ENCODE measurements at places on chromosomes 1 and 21.
A peak's percentile ranks its signal among the peaks of the same experiment; 100 is the strongest.

DNA sequence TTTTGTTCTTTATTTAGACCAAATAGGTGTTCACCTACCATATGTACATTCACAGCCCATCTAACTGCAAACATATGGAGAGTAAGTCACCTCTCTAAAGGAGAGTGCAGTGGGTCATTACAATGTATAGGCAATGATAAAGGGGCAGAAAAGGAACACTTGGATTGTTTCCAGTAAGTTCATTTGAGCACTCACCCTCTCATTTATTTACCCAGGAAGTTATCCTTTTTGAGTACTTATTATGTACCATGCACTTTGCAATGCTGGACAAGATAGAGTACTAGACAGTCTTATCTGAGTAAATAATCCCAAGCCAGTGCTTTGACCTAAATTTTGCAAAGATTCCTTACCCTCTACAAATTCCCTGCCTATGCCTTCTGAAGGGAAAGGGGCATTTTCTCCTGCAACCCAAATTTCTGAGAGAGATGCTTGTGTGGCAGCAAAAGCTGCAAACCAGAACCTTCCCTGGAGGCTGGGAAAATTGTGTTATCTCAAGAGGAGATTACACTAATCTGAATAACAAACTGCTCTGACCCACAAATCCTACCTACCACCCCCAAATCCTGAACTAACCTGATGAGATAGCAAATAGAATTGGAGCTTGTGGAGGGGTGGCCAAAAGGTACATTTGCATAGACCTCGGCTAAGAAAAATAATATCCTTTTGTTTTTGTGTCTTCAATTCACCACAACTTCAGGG, 18.6 kb upstream of the RGS8 start:
- no peak for DNase-seq

DNA sequence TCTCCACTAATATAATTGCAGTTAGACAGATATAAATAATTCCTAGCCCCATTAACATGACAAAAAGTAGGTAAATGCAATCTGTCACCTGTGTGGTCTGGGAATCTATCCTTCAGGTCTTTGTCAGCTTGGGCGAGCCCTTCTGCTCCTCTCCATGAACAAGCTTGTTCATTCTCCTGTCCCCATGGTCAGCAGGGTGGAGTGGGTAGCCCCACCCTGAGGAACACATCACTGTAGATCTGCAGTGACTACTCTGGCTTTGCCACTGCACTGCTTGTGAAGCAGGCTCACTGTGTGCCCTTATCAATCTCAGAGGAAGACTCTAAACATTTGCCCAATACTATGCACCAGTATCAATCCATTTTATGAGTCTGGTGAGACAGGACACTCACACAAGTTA, 279.0 kb downstream of the MATN1 start:
- DNase-seq = no peak

GRCh38 chr1:152036267-152037216, at the start of gene S100A11:
Gene S100A11 (minus strand): TSS chr1:152037004. CDS start chr1:152036915, 89 bp downstream.
- DNase-seq = peak; percentile 63

- DNase-seq = no peak
Measured at GRCh38 chr1:78040484-78041089, 5.2 kb upstream of the GIPC2 start.

DNA sequence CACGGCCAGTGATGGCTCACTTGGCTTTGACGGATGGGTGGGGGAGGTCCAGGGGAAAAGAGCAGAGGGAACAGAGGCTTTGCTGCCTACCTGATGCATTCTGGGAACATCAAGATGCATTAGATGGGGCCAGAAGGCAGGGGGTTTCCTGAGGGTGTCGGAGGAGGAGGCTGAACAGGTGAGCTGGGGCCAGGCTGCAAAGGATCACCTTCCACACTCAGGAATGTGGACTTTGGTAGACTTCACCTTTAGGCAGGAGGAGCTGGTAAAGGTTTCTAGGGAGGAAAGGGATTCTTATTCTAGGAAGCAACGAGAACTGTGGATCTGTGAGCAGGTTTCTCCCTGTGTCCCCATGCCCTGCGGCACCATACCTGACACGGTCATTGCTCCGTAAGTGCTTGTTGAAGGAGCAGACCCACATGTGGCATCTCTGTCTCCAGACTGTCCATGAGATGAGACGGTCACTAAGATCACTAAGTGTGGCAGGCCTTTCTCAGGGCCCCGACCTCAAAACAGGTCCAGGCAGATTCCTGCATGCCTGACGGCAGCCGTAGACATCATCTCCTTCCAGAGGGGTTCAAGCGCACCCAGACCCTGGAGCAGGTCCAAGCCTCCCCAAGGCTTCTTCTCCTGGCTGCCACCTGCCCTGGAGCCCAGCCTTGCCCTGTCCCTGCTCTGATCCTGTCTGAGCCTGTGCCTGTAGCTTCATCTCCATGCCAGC, 89.1 kb upstream of the SLC25A33 start:
- no peak for DNase-seq

DNA sequence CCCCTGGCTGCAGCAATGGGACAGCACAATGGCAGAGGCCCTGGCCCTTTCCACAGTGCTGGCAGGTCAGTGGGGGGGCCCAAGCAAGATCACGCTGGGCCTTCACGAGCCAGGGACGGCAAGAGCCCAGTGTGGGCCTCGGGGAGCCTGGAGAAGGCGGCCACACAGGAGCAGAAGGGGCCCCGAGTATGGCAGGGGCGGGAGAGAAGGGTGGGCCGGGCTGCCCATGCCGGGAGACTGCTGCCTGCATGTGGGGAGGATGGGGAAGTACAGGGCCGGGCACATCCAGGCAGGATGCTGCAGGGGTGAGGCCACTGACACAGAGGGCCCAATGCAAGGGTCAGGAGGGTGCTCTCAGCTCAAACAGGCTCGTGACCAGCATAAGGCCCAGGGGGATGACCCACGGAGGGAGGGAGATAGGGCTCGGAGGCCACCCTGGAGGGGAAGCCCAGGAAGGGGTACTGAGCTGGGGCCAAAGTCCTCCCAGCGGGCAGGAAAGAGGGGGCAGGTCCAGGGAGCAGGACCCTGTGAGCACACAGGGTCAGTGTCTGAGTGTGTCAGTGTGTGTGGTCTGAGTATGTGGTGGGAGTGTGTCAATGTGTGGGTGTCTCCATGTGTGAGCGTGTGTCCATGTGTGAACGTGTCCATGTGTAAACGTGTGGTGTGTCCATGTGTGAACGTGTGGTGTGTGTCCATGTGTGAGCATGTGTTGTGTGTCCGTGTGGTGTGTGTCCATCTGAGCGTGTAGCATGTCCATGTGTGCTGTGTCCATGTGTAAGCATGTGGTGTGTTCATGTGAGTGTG, 13.1 kb downstream of the SLC19A1 start:
- no peak for DNase-seq

- no peak for DNase-seq
Measured at GRCh38 chr1:11592752-11593151, 61.5 kb downstream of the FBXO2 start.

DNA sequence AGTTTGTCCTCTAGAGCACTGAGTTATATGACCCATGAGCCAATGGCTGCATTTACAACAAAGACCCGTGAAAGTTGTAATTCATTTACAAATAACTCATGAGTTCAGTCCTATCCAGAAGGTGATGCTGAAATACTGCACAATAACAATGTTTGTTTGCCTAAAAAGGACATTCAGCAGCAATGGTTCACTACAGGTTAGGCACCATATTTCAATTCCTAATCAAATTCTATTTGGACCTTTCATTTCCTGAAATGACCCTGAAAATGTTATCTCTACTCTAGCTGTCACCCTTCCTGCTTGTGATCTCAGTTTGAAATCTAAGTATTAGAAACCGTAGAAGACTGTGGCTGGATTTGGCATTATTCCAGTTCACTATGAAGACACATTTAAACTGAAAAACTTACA, 191.2 kb upstream of the SAMSN1 start:
- DNase-seq = no peak

GRCh38 chr1:109251277-109252166, 2.2 kb downstream of the CELSR2 start:
- no peak for DNase-seq

DNA sequence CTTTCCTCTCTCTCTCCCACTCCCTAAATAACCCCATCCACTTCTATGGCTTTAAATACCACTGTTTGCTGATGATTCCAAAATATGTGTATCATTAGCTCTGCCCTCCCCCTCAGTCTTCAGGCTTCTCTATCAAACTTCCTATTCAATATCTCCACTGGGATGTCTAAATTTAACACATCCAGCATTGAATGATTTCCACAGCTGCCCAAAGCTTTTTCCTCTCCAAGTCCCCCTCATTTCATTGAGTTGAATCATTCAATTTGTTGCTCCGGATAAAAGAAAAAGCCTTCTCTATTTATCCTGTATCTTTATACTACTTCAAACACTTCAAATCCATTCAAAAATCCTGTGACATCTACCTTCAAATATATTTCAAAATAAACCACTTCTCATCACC, 225.0 kb downstream of the SEC16B start:
- no peak for DNase-seq

DNA sequence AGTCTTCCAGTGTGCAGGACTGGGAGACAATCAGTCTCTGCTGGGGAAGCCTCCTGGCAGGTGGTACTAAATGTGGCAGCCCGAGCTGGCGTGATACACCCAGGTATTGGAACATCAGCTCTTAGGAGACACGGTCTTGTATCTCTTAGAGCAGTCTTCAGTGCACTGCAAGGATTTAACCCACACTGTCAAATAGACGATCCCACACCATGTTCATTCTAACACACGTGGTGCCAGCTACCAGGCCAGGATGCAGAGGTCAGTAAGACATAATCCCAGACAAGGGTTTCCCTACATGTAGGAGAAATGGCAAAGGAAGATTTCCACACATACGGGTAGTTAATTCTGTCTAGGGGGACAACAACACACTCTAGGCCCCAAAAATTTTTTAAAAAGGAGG, 8.7 kb downstream of the TRIM11 start:
- DNase-seq = no peak

GRCh38 chr1:86394416-86394815, 1.7 kb downstream of the ODF2L start:
- DNase-seq = no peak

DNA sequence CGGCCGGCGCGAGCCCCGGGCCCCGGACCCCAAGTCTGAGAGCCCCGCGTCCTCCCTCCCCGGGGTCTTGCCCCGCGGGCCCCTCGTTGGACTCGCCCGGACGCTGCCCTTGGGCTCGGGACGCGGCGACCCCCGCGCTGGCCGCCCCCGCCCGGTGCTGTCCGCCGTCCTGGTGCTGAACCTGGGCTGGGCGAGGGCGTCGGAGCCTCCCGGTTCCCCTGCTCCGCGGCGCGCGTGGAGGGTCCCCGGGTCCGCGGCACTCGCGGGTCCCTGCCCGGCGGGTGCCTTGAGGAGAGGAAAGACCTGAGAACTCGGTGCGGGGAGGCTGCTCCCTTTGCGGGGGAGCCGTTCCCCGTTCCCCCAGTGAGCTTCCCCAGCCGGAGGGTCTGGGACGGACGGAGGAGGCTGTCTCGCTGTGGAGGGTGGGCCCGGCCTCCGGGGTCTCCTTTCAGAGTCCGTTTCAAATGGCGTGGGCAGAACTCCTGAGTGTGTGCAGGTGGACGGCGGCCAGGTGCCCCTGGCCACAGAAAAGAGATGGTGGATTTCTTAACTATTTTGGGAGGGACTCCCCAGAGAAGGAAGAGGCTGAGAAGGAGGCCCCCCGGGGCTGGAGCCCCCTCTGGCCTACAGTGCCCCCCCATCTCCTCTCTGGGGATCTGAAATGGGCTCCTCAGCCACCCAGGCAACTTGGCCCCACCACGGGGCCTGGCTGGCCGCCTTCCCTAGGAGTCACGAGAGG, 595 bp downstream of the GABRD start:
- DNase-seq = no peak

- no peak for DNase-seq
Measured at GRCh38 chr1:51607681-51608095, 9.2 kb upstream of the OSBPL9 start.

DNA sequence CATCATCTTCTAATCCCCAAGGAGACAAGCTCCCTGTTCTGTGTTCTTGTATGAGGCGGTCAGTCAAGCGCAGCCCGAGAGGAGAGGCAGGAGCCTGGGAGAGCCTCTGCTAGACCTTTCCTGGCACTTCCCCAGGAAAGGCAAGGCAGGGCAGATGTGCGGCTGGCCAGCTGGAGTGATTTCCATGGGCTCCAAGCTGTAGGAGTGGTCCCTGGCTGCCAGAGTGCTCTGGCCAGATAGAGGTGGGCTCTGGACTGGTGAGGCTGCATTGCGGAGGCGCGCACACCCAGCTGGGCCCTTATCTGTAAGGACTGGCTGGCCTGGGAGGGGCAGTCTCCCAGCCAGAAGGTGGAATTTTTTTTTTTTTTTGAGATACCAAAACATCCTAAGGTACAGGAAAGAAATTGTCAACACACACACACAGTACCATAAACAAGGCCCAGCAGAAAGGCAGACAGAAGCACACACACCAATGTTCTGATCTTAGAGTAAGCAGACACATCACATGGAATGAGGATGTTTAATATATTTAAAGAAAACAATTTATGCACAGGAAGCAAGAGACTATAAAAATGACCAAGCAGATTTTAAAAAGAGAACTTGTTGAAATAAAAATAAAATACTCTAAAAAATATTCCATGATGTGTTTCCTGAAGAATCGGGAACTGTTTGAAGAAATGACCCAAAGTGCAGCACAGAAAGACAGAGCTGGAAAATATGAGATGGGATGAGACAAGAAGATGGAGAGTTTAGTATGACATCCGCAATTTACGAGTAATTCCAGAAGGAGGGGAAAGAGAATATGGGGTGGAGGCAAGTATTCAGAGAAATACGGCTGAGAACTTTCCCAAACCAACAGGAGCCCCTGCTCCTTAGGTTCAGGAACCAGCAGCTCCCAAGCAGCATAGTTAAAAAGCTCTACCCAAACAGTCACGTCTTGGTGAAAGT, 13.4 kb downstream of the IBA57 start:
- DNase-seq = no peak

GRCh38 chr1:70415882-70416281, 4.8 kb downstream of the CTH start:
- DNase-seq = no peak

DNA sequence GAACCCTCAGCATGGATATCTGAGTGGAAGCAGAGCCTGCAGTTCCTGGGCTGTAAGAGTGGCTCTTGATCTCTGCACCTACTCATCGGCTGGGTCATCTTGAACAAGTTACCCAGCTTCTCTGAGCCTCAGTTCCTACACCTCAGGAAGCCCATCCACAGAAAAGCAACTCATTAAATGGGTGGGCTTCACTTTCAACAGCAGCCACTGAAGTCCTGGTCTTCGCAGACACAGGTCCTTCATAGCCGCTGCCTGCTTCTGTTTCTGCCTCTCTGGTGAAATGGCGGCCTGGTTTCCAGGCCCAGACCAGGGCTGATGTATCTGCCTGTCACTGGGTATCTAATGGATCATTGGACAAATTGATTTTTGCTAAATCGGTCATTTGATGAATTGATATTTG, 571.4 kb downstream of the PTPRU start:
- DNase-seq = no peak

DNA sequence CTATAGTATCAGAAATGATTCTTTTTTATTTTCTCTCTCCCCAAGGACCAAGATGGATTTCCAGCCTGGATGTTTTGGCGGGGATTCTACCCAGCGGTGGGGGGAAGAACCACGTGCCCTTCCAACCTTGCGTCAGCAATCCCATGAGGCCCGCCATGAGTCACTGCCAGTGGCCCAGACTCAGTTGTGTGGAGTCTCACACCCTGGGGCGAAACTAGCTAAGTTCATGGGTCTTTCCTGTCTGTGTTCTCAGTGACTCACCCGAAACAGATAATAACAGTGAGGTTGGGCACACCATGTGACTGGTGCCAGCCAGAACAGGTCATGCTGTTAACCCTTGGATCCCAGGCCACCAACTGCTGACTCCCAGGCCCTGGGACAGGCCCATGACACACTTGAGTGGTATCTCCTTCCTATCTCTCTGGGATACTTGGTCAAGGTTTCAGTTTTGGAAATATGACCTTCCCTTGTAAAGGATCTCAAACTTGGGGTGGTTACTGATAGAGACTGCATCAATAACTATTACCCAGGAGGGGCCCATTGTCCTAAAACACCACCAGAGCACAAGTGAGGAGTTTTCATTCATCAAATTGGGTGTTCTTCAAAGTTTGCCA, 98.0 kb upstream of the DUSP10 start:
- DNase-seq = no peak

All from fibroblast of skin of left quadriceps (primary cell).